Left kidney (tissue), 8 donors: ENCODE measurements at places on chromosomes 11 and 22. TPM values are rescaled to one million over a fixed set of nuclear protein-coding genes. Genes with fewer than 3 reads are reported as not detected.

Gene CCDC73
- 0.43 TPM for polyA plus RNA-seq

Gene TPCN2
- 17.3 TPM for polyA plus RNA-seq

Gene C22orf23
- polyA plus RNA-seq = 5.9 TPM

Gene PATE2
- 0.25 TPM for polyA plus RNA-seq

Gene FERMT3
- 4.1 TPM for polyA plus RNA-seq

Gene ACR
- polyA plus RNA-seq = 0.38 TPM

Gene UPB1
- 1.1 TPM for polyA plus RNA-seq

Gene TSPAN32
- 1.9 TPM for polyA plus RNA-seq

Gene OR52H1
- polyA plus RNA-seq = 0.13 TPM

Gene GRM5
- polyA plus RNA-seq = 0.13 TPM

Gene NLRP10
- polyA plus RNA-seq = 0.05 TPM

Gene VWCE
- polyA plus RNA-seq = 4.7 TPM

Gene RIMBP3B
- not detected for polyA plus RNA-seq

Gene DENND5A
- 101 TPM for polyA plus RNA-seq

Gene ELMOD1
- 0.12 TPM for polyA plus RNA-seq

Gene ENTHD1
- polyA plus RNA-seq = not detected
